AG04449 (cell line): ENCODE measurements at places on chromosomes 2 and 18.

DNA sequence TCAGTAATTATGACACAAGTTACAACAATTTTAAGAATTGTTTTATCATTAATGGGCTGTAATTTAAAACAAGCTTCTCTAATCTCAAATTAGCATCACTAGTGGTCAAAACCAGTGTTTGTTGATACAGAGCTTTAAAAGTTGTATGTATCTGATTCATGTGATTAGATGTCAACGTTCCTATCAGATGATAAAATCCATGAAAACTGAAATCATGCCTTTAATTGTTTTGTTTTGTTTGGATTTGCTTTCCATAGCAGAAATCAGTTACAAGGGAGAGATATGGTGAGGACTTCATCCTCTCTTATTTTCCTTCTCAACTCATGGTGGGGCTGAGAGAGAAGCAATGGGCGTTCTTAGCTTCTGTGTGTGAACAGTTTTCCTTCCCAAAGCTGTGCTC is 469.6 kb downstream of the PID1 start:
- no peak for DNase-seq

DNA sequence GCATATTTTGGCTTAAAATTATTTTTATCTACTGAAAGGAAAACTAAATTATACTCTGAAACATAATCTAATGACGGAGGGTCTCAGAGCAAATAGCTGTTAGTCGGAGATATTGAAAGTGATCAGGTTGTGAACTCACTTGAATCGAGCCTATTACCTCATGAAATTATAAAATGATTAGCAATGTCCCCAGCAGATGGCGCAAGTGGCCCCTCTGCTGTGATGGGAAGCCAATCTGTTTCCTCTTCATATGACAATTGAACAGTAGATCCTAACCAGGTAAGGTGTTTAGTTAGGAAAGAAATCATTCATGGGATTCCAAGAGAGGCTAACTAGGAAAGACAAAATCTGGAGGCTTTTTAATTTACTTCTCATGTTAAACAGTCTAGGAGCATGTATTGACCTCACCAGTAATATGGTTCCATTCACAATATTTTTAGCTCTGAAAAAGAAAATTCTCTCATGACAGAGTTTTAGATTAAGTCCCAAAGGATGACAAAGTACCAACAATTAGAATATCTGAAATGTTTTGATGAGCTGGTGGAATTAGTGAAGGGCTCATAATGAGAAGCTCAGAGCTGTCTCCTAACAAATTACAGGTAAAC is 29.9 kb upstream of the MPPE1 start:
- no peak for DNase-seq

DNA sequence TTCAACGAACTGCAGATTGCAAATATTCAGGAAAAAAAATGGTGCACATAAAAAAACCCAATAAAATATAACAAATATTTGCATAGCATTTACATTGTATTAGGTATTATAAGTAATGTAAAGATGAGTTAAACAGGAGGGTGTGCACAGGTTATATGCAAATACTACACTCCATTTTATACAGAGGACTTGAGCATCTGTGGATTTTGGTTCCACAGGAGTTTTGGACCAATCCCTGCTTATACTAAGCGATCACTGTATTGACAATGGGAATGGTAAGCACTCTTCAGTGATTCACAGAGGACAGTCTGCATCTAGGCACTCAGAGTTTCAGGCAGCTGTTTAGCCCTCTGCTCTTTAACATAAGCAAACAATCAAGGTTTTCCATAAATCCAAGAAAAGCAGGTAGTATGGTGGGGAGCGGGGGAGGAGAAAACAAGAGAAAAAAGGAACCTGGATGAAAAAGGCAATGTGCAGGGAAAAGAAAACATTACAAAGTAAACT is 206.0 kb upstream of the PARD3B start:
- DNase-seq = no peak

GRCh38 chr2:200873560-200873959 is 9.1 kb upstream of the CLK1 start:
- DNase-seq = no peak

DNA sequence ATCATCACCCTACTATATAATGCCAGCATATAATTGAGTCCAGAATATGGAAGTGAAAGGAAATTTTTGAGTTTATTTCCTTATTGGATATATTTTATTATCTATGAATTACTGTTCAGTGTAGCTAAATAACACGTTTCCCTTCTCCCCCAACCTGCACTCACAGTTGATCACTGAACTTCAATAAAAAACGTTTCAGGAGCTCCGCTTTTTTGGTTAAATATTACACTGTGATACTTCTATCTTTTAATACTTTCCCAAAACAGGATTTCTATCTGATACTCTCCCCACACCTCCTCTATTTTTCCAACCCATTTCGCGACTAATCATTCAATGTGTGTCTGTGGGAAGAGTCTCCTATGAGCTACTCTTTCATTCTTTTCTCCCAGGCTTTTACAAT is 7.2 kb downstream of the VSNL1 start:
- DNase-seq = no peak

GRCh38 chr2:181239201-181239799 is 217.9 kb upstream of the ITGA4 start:
- DNase-seq = no peak

DNA sequence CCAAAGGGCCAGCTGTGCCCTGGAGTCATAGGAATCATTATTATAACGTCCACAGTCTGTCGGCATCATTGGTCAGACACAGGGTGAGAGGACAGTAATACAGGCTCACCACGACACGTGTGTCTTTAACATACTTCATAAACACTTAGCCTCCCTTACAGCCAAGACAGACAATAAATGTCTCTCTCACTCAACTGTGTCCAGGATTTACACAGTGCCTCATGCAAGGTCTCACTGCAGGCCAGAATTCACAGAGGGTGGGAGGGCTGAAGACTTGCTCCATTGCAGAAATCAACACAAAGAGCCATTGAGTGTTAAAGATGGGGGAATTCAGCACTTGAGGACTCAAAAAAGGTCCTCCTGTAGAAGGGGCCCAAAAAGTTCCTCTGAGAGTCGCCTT is 210.5 kb downstream of the BCL2 start:
- no peak for DNase-seq

GRCh38 chr2:63663013-63663864 is 74.5 kb downstream of the MDH1 start:
- DNase-seq = no peak

GRCh38 chr2:84283506-84283905 is 175.6 kb downstream of the SUCLG1 start:
- DNase-seq = no peak

DNA sequence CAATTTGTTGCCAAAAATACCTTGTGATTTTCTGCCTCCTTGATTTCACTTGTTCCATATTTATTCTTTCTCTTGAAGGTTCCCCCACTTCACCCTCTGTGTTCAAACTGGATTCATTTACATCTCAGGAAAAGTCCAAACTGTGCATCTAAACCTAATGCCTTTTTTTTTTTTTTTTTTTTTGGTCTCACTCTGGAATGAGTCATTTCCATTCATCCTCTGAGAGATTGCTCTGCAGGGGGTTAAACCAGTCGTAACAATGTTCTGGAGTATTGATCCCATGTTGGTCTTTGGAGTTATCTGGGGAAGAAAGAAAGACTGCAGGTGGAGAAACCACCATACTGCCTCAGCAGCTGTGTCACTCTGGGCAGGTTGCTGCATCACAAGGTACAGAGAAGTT is 119.7 kb downstream of the TACR1 start:
- no peak for DNase-seq

DNA sequence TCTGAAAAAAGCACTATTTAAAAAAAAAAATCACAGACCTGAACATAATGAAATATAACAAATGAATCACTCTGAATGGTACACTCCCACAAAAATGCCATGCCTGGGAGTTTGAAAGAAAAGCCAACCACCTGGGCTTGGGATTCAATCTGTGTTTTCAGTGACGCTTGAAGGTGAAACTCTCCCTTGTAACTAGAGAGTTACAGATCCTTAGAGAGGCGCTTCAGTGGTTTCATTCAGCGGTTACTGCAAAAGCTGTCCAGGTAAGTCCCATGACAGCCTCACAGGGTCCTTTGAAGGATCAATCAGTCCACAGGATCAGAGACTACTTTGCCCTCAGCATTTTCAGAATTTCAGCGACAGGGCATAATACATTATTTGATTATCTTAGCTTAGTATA is 627.3 kb downstream of the IRS1 start:
- DNase-seq = no peak
